Inflammatory macrophage treated with lipopolysaccharide for 4 hours (primary cell): ENCODE measurements at places on chromosomes 5 and 9.
A peak's percentile ranks its signal among the peaks of the same experiment; 100 is the strongest.

GRCh38 chr5:38598994-38599617 lies 42.7 kb upstream of the LIFR start:
- no peak for DNase-seq

- DNase-seq: no peak
Observed at GRCh38 chr9:33455945-33456344, 8.6 kb upstream of the AQP3 start.

GRCh38 chr5:66870708-66871107 lies 274.5 kb downstream of the MAST4 start:
- DNase-seq: no peak

- DNase-seq: peak; percentile 90
Observed at GRCh38 chr5:72468024-72468423, 39.2 kb downstream of the ZNF366 start.

GRCh38 chr9:38257626-38258215 lies 134.8 kb upstream of the ALDH1B1 start:
- no peak for DNase-seq

GRCh38 chr5:108660291-108660690 lies 87.4 kb upstream of the FER start:
- no peak for DNase-seq

DNA sequence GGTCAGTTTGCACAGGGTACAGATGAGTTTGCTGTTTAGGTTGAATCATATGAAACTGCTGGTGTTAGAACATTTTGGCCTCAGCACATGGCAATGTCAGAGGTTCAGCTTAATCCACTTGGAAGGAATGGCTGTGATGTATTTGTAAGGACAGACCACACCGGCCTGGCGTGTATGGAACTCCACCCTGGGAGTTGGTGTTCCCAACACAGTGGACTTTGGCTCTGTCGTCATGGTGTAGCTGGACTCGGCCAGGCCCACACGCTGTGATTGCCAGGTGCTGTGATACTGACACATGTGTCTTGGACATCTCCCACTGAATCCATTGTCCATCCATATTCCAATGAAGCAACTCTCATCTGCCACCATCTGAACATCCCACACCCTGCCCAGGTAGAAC lies 90.3 kb downstream of the ZNF618 start:
- no peak for DNase-seq

DNA sequence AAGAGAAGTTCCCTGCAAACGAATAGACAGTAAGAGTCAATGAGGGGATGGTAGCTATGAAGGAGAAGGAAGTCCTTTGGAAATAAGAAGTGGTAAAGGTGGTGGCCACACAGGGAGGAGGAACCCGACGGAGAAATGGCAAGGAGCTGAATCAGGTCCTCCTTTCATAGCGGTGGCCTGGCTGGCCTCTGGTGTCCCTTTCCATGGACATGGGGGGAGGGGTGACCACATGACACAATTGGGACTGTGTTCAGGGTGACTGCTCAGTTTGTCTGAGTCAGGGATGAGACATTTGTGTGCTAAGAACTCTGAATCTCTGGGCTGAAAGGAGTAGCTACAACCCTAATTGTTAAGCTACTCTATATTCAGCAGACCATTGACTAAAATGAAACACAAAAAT lies 28.7 kb upstream of the TIMD4 start:
- peak; percentile 16 for DNase-seq

- DNase-seq: no peak
Observed at GRCh38 chr9:33024126-33024965, 727 bp upstream of the DNAJA1 start.

DNA sequence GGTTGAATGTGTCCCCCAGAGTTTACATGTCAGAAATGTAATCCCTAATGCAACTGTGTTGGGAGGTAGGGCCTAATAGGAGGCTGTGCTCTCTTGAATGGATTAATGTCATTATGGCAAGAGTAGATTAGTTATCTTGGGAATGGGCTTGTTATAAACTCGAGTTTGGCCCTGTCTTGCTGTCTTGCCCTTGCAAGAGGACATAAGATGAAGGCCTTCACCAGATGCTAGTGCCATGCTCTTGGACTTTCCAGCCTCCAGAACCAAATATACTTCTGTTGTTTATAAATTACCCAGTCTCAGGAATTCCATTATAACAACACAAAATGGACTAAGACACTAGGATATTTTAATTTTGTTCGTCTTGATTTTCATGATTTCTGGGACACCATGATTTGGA lies 5.4 kb downstream of the PIK3R1 start:
- DNase-seq: no peak

DNA sequence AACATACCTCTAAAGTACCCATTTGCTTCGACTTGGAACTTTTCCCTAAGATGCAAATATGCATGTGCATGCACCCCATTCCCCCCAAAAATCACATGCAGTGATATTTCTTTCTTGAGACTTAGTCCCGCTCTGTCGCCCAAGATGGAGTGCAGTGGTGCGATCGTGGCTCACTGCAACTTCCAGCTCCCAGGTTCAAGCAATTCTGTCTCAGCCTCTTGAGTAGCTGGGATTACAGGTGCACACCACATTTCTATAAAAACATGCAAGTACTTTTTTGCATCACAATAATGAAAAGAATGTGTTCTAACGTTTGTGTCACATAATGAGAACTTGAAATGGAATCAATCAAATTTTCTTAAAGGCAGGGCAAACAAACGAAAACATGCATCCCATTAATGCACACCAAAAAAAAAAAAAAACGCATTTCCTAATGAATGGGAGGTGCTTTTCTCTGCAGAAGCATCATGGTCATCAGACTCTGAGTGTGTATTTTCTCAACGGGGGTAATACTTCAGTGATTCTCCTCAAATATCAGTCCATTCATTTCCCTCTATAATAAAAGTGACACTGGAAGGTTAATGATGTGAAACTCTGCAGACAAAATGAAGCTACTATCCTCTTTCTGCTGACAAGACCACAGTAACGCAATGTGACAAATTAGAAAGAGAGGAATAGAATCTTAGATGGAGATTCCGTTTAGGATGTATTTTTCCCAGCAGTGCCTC lies 389.4 kb downstream of the CTNND2 start:
- no peak for DNase-seq

- no peak for DNase-seq
Observed at GRCh38 chr5:116045821-116046220, 13.5 kb downstream of the ARL14EPL start.

- DNase-seq: no peak
Observed at GRCh38 chr5:180098991-180099732, 27.6 kb upstream of the RNF130 start.

DNA sequence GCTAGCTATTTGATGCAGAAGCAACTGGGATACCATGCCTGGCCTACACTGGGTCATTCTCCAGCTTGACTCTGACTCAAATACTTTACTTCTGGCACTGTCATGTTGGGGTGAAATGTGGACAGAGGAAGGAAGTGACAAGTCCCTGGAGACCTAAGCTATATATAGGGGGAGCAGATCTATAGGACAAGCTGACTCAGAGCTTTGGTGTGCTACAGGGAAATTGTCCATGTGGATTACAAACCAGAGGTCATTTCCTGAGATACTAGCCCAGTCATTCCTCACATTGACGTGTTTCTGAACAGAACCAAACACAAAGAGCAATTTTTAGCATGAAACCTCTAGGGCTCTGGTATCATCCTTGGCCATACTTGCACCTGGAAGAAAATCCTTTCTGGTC lies 531.6 kb upstream of the CLINT1 start:
- peak; percentile 36 for DNase-seq

GRCh38 chr9:7467186-7467585 lies 332.4 kb downstream of the DMAC1 start:
- no peak for DNase-seq

- no peak for DNase-seq
Observed at GRCh38 chr9:126665644-126666035, 51.9 kb downstream of the LMX1B start.

- DNase-seq: peak; percentile 19
Observed at GRCh38 chr5:43192558-43193180, 644 bp downstream of the NIM1K start.

- DNase-seq: no peak
Observed at GRCh38 chr5:90000351-90000750, 409.2 kb downstream of the CETN3 start.

DNA sequence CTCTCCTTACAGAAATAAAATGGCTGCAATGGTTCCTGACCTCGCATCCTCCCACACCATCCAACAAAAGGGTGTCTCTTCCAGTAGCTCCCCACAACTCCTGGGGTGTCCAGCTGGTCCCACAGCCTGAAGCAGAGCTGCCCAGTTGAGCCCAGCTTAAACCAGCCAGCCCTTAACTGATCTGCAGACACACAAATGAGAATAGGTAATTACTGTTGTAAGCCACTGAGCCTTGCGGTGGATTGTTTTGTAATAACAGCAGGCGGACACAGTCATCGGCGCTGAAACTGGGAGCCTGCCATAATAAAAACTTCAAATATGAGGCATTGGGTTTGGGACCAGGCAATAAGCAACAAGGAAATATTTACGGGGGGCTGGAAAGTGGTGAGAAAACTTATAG lies 10.4 kb upstream of the ZBTB43 start:
- no peak for DNase-seq

- DNase-seq: no peak
Observed at GRCh38 chr9:120901755-120902568, 24.6 kb downstream of the TRAF1 start.

- DNase-seq: no peak
Observed at GRCh38 chr9:71147368-71147767, 25.9 kb upstream of the TRPM3 start.

GRCh38 chr5:36535378-36535777 lies 71.0 kb upstream of the SLC1A3 start:
- DNase-seq: no peak

DNA sequence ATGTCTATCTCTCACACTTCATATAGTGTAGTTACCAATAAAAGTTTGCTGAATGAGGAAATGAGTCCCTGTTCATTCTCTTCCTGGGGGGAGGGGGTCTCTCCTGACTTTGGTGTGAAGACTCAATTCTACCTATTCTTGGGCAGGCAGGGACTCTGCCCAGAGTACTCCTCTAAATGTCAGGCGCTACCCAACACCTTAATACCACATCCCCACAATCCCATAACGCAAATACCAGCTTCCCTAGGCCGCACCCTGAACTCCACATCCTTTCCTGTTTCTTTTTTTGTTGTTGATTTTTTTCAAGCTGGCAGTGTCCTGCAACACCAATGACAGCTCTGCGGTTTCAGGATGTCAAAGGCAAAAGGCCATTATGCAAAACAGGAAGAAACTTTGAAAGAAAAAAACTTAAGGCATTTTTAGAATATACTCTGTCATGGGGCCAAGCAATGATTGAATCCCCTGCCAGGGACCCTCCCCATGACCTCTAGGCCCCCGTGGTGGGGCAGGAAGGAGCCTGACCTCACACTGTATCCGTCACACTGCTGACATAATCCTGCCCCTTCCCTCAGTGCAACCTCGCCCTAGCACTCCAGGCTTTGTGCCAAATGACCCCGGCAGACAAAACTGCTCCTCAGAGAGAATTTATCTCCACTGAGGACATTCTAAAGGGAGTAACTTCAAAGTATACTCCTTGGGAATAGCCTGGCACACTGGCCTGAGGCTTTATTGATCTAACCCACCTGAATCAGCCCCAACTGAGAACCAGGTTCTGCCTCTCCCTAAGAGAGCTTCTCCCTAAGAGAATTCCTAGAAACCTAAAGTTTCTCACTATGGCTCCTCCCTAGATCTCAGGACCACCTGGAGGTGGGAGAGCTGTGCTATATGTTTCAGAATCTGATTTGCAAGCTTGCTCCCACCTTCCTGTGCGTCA lies 8.0 kb downstream of the B4GALT1 start:
- peak; percentile 98 for DNase-seq

- peak; percentile 41 for DNase-seq
Observed at GRCh38 chr9:98851730-98852459, 44.4 kb downstream of the GALNT12 start.

- no peak for DNase-seq
Observed at GRCh38 chr9:38705917-38706316, 14.0 kb downstream of the FAM240B start.

DNA sequence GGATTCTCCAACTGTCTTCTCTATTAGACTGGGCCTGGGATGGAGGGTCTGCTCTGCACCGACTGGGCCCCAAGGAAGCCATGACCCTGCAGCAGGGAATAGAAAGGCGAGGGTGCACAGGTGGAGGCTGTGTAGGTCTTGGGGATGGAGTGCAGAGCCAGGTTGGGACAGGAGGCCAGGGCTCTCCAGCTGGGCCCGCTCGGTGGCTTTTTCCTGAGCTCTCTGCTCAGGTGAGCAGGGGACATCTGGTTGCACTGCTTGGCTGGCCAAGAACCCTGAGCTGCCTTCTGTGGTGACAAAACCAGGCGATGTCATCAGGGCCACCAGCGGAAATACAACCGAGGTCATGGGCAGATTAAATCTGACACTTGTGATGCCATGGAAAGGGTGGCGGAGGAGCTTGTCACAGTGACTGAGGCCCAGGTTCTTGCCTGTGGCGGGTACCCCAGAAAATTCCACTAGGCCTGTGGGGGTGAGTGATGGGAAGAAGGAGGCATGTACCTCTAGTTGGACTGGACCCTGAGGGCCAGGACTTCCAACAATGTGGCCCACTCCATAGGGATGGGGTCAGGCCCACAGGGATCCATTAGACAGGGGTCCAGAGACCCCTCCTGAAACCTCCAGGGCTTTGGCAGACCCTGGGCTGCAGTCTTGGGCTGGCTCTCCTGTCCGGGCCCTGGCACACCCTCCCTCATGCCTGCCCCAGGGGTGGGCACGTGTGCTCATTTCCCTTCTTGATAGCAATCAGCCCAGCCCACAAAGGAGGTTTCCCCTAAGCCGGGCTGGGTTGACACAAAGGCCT lies 4.4 kb upstream of the IL3 start:
- DNase-seq: no peak

DNA sequence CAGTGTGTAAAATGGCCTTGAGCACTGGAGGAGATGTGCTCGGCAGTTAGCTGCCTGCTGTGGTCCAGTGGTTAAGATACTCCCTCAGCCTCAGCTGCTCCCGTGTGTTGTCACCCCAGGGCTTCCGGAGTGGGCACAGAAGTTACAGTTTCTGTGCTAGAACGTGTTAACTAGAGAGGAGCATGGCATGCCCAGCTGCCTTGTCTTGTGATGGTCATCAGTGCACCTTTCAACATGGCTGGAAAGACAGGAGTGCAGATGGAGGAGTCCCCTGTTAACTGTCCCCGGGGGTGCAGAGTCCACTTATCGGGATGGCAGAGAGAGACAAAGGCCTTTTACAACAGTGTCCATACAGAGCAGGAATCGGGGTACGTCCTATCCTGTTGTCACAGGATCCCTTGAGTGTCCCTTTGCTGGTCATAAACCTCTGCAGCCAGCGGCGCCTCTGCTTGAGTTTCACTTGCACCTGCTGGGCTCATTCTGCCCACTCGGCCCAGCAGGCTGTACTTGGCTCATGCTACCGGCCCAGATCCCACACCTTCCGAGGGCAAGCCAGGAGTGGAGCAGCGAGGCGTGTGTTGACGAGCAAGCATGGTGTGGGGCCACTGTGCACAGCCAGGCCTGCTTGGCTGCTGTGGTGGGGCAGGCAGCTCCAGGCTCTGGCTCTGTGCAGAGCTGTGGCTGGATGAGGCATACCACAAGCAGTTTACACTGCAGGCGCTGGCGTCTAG lies 112.6 kb downstream of the EHMT1 start:
- no peak for DNase-seq

- no peak for DNase-seq
Observed at GRCh38 chr5:4628645-4629385, 511.3 kb upstream of the ADAMTS16 start.
